ENCODE measurements at places on chromosomes 6 and 20. TPM values are rescaled to one million over a fixed set of nuclear protein-coding genes. Genes with fewer than 3 reads are reported as not detected.

DNA sequence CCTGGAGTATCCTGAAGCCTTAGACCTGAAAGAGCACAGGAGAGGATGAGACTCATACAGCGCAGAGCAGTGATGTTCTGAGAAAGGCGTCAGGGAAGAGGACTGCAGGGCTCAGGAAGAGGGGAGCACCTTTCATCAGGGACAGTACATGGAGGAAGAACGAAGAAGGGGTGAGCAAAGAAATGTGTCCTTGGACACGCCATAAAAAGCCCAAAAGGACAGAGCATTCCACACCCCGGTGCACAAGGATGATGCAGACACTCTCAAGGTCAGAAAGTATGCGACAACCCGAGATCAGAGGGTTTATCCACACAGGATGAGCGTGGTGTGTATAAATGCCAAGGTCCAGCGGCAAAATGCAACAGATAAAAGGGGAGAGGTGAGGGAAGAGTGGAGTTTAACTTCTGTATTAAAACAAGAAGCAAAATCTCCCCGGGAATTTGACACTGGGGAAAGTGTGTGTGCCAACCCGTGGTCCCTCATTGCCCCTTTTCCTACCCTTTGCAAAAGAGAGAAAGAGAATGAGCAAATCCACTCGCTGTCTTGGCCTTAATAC is 64.4 kb downstream of the SLC23A2 start:
- no peak overlapping the region for H3K4me3 ChIP-seq
- no peak overlapping the region for H3K27ac ChIP-seq
- H3K27me3 ChIP-seq = no peaks in the 10 kb centered on the region
- no peaks in the 10 kb centered on the region for H3K4me1 ChIP-seq
- no peaks in the 10 kb centered on the region for H3K36me3 ChIP-seq
- DNase-seq = no peak

DNA sequence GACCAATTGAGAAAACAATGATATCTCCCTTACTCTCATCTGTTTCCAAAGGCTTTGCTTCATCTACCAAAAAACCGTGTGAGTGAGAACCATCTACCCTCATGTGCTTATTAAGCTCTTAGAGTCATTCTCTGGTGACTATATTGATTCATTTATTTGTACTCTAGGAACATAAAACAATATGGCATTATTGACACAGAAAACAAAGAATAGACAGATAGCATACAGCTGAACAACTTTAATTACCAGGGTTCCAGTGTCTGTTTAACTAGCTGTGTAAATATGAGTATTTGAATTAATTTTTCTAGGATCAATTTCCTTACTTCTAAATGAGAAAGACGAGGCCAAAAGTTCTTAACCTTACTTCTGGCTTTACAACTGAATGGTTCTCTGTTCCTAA is 31.3 kb upstream of the HEY2 start:
- DNase-seq = peak; percentile 4
- H3K36me3 ChIP-seq = no peaks in the 10 kb centered on the region
- no peak overlapping the region for H3K4me3 ChIP-seq

DNA sequence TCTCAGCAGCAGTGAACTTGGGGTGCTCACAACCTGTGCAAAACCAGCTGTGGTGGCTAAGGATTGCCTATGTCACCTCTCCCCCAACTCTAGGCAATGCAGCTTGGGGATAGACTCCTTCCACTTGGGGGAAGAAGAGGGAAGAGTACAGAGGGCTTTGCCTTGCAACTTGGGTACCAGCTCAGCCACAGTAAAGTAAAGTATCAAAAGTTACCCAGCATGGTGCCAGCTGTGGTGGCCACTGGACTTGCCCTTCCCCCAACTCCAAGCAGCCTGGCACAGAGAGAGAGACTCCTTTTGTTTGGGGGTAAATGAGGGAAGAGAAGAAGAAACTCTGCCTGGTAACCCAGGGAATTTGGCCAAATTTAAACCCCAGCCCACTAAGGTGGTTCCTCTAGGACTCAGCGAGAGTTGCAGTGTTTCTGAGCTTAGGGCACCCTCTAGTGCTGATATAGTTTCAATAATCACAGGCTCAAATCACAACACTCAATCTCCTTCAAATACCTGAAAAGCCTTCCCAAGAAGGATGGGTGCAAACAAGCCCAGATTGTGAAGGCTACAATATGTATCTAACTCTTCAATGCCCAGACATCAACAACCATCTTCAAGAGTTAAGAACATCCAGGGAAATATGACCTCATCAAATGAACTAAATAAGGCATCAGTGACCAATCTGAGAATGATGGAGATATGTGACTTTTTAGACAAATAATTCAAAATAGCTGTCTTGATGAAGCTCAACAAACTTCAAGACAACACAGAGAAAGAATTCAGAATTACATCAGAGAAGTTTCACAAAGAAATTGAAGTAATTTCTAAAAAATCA is 7.6 kb upstream of the DEFB129 start:
- H3K27me3 ChIP-seq = peaks cover 3% of the 10 kb centered on the region
- no peak overlapping the region for H3K4me3 ChIP-seq
- no peak for DNase-seq
- H3K36me3 ChIP-seq = no peaks in the 10 kb centered on the region

DNA sequence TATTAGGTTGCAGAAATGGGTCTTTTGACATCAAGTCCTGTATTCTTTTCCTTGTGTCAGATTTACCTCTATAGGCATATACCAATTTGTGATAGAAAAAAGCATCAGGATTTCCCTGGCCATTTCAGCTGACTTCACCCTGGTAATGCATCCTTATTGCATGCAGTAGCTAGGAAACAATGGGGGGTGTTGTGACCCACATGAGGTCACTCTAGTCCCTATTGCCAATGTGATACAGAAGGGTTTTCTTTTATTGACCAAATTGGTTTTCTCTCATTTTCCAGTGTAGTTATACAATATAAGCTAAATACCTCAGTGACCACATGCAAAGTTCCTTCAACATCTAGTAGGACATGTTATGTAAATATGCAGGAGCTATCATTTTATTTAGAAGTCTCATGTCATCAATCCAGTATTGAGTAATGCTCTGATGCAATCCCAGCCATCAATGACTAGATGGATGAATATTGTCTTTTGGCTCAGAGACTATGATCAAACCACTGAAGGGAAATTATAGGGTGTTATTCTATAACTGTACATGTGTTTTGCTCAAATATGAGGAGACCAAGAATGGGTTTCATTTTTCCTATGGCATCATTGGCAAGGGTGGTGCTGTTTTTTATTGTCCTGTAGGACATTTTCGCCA is 177.7 kb downstream of the KLHL32 start:
- no peaks in the 10 kb centered on the region for H3K4me1 ChIP-seq
- H3K27ac ChIP-seq = no peak overlapping the region
- no peaks in the 10 kb centered on the region for H3K36me3 ChIP-seq
- no peak overlapping the region for H3K4me3 ChIP-seq
- DNase-seq = no peak

NKAPL gene
- polyA plus RNA-seq = 0.45 TPM

RBM38 gene
- 14.8 TPM for polyA plus RNA-seq

PSORS1C2 gene
- not detected for polyA plus RNA-seq

- no peaks in the 10 kb centered on the region for H3K36me3 ChIP-seq
- no peaks in the 10 kb centered on the region for H3K27me3 ChIP-seq
- no peak for DNase-seq
- no peak overlapping the region for H3K4me3 ChIP-seq
- no peak overlapping the region for H3K27ac ChIP-seq
Measured at GRCh38 chr6:16681260-16681873, 79.9 kb downstream of the ATXN1 start.

- no peaks in the 10 kb centered on the region for H3K27me3 ChIP-seq
- no peak overlapping the region for H3K4me3 ChIP-seq
- H3K36me3 ChIP-seq = no peaks in the 10 kb centered on the region
- no peak for DNase-seq
Measured at GRCh38 chr6:165181951-165182414, 127.4 kb downstream of the C6orf118 start.

DNA sequence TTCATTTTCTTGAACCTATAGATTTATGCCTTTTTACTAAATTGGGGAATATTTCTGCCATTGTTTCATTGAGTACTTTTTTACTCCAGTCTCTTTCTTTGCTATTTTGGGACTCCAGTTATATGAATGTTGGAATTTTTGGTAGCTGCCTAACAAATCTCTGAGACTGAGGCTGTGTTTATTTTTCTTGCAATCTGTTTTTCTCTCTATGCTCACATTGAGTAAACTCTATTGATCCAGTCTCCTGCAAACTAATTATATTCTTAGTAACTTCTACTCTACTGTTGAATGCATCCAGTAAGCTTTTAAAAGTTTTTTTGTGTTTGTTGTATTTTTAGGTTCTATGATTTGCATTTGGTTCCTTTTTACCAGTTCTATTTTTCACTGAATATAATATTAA is 903.4 kb upstream of the GJE1 start:
- H3K4me1 ChIP-seq = no peaks in the 10 kb centered on the region
- no peaks in the 10 kb centered on the region for H3K27me3 ChIP-seq
- H3K36me3 ChIP-seq = no peaks in the 10 kb centered on the region
- DNase-seq = no peak
- H3K27ac ChIP-seq = no peak overlapping the region
- no peak overlapping the region for H3K4me3 ChIP-seq

GRCh38 chr20:63587776-63588591 is 13.9 kb upstream of the HELZ2 start:
- DNase-seq = no peak
- no peak overlapping the region for H3K27ac ChIP-seq
- peaks cover 59% of the 10 kb centered on the region for H3K36me3 ChIP-seq
- no peak overlapping the region for H3K4me3 ChIP-seq
- H3K4me1 ChIP-seq = no peaks in the 10 kb centered on the region

DNA sequence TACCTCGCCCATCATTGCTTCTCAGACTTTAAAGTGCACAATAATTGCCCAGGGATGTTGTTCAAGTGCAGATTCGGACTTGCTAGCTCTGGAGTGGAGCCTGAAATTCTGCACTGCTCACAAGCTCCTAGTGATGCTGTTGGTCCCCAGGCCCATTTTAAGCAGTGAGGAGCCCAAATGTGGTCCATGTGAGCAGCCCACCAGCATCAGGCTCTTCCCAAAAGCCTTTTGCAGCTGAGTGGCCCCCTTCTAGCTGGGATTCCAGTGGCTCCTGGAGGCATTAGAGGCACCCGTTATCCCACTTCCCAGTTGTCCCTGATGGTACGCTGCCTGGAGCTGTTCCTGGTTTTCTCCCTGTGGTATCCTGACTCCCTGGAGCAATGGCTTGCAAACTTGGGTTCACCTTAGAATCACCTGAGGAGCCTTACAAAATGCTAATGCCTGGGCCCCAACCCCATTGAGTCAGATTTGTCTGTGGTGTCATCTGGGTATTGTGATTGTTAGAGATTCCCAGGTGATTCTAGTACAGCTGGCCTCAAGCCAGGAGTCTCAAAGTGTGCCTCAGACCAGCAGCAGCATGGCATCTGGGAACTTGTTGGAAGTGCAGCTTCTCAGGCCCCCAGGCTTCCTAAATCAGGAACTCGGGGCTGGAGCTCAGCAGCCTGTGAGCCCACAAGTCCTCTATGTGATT is 186.9 kb upstream of the SLC24A3 start:
- H3K4me3 ChIP-seq = no peak overlapping the region
- H3K36me3 ChIP-seq = no peaks in the 10 kb centered on the region
- H3K4me1 ChIP-seq = no peaks in the 10 kb centered on the region
- peaks cover 2% of the 10 kb centered on the region for H3K27me3 ChIP-seq

- no peak overlapping the region for H3K27ac ChIP-seq
- H3K4me3 ChIP-seq = no peak overlapping the region
- no peaks in the 10 kb centered on the region for H3K36me3 ChIP-seq
- DNase-seq = peak; percentile 31
- H3K27me3 ChIP-seq = no peaks in the 10 kb centered on the region
Measured at GRCh38 chr20:60262967-60263603, 304.9 kb downstream of the CDH26 start.

DNA sequence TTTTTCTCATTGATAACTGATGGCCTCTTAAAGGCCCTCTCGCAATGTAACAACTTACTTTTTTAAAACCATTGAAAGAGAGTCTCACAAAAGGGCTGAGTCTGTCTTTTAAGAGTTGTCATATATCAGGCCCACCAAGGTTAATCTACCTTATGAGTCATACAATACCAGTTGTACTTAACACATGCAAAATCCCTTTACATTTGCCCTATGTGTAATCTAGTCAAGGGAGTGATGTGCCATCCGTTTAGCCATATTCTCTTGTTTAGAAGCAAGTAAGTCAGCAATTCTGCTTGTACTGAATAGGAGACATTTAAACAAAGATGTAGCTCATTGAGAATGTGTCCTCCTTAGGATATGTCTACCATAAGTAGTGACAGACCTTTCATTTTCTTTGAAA is 143.7 kb downstream of the TENT5A start:
- no peak for DNase-seq
- no peaks in the 10 kb centered on the region for H3K36me3 ChIP-seq
- no peaks in the 10 kb centered on the region for H3K4me1 ChIP-seq
- no peak overlapping the region for H3K4me3 ChIP-seq

- DNase-seq = no peak
- H3K27me3 ChIP-seq = no peaks in the 10 kb centered on the region
- no peak overlapping the region for H3K27ac ChIP-seq
- no peaks in the 10 kb centered on the region for H3K4me1 ChIP-seq
- no peak overlapping the region for H3K4me3 ChIP-seq
Measured at GRCh38 chr6:99093456-99094190, 145.9 kb upstream of the FBXL4 start.

ELOVL2 gene
- polyA plus RNA-seq = not detected

PBOV1 gene
- not detected for polyA plus RNA-seq

ZNF292 gene
- 25.2 TPM for polyA plus RNA-seq

GRCh38 chr20:16007164-16007563 is 566.1 kb downstream of the KIF16B start:
- no peaks in the 10 kb centered on the region for H3K36me3 ChIP-seq
- H3K4me1 ChIP-seq = no peaks in the 10 kb centered on the region
- no peak for DNase-seq
- no peak overlapping the region for H3K27ac ChIP-seq
- no peak overlapping the region for H3K4me3 ChIP-seq

FAXC gene
- not detected for polyA plus RNA-seq

DNA sequence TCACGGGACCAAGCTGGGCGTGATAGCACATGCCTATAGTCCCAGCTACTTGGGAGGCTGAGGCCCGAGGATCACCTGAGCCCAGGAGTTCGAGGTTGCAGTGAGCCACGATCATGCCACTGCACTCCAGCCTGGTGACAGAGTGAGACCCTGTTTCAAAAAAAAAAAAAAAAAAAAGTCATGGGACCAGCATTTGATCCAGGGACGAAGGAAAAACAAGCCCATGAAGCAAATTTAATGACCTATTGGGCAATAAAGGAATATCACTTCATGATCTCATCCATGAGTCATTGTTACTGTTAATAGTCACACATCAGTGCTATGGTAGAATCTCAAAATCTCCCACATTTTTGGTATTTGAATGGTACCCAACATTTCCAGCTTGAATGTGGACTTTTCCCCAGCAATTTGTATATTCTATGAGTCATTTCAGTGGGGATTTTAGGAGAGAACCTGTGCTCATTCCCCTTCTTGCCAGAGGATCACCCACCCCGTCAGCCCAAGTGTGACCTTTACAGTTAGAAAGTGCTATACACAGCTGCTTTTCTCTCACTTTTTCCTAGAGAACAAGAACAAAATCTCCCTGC is 8.5 kb upstream of the SOD2 start:
- DNase-seq = peak; percentile 64
- no peak overlapping the region for H3K27ac ChIP-seq

DNA sequence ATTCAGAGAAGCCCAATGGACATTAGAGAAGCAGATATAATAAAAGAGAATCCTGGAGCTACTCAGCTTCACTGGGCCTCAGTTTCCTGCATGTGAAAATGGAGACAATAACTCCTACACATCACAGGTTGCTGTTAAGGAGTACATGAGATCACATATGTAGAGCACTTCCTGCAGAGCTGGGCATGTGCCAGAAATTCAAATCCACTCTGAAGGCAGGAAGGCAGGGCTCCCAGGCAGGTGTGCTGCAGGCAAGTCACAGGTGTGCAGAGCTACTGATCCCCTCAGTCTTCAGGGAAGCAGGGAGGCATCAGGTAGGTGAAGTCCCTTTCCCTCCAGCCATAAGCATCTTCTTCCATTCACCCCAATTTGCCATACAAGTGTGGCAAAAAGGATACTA is 48.0 kb downstream of the DST start:
- no peak overlapping the region for H3K27ac ChIP-seq
- DNase-seq = peak; percentile 22
- no peaks in the 10 kb centered on the region for H3K27me3 ChIP-seq
- H3K4me1 ChIP-seq = no peaks in the 10 kb centered on the region
